NCI-H2029 treated with DMSO at 0.1 percent for 48 hours (cell line): ENCODE measurements at places on chromosomes 3 and 15.

- no peak for DNase-seq
Observed at GRCh38 chr3:17833786-17834559, 91.5 kb upstream of the TBC1D5 start.

DNA sequence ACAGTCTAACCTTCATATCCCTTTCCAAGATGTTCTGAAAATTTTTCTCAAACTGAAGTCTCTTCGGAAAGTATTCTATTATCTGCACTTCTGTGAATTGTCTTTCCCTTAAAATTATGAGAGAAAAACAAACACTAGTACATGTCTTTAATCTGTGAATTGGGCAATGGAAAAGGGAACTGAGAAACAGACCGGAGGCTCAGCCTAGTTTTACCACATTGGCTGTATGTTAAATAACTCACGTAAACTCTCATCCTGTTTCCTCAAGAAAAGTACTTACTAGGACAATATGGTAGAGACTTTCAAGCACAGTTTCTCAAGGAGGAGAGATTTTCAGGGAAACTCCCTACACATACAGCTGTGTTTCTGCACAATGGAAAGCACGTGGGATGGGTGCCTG, 982.2 kb upstream of the SEMA6D start:
- DNase-seq = no peak

GRCh38 chr3:14513566-14514322, 26.4 kb downstream of the GRIP2 start:
- DNase-seq = no peak

DNA sequence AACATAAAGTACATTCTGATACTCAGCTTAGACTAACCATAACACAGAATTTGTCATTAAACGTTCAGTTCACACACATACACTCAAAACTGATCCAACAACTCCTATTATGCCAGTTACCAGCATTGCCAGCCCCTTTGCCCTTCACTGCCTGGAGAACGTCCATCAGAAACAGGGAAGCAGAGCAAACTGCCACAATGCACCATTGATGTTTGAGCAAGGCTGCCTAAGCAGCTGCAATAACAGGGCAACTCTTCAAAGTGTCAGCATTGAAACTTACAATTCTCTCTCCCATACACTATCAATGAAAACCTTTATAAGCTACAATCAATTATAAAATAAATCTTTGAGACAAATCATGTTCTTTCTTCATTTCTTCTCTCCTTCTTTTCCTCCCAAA, 85.1 kb downstream of the ZBTB20 start:
- peak; percentile 37 for DNase-seq
